ENCODE measurements at places on chromosomes 1 and 21.

DNA sequence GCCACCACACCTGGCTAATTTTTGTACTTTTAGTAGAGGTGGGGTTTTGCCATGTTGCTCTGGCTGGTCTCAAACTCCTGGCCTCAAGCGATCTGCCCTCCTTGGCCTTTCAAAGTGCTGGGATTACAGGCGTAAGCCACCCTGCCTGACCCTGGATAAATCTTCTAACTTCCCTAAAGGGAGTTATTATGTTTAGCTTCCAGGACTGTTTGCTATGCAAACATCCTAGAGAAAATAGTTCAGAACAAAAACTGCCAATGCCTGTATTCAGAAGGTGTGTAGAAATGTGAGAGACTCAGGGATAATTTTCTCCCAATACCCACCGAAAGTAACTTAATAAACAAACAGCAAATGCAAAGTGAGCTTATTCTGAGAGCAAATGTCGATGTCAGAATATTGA lies 301.2 kb downstream of the TGFB2 start:
- no peak for DNase-seq

- DNase-seq: no peak
Measured at GRCh38 chr1:1432274-1432950, 3.1 kb upstream of the VWA1 start.

DNA sequence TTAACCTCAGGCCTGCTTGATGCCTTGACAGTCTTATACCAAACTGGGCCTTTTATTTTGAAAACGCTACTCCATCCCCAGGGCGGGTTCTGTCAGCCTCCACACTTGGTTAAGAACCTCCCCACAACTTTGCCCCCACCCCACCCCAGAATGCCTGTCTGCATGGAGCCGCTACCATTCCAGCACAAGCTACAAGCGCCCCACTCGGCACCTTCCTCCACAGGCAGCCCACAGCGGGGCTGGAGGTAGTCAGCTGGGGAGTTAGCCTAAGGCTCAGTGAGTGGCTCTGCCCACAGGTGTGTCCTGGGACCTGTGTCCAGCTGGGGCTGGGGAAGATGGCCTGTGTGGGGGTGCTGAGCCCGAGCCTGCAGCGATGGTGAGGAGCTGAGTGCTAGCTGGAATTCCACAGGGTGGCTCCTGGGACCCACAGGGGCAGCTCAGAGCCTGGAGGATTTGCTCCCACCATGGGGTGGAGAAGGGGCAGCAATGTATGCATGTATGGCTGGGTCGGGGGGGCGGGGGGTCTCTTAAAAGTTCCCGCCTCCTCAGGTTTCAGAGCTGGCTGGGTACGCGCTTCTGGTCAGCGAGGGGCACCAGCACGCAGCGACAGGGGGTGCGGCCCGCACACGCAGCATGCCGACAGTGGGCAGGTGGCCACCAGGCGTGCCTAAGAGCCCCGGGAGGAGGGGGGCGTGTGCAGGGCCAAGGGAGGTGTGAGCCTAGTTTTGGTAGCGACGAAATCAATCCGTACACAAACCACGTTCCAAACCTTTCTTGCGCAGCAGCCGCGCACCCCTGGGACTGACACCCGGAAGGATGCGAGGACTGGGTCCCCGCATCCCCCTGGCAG lies 917 bp downstream of the ETNK2 start:
- no peak for DNase-seq

DNA sequence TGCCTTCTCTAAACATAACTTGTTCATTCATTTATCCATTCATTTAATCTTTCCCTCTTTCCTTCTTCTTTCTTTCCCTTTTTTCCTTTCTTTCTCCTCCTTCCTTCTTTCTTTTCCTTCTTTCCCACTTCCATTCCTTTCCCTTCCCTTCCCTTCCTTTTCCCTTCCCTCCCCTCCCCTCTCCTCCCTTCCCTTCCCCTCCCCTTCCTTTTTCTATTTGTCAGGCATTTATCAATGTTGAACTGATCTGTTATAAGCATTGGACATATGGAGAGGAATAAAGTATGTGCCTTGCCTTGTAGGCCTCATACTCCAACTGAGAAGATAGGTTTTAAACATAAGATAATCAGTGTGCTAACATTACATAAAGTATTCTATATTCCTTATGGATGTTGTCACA lies 23.7 kb upstream of the ATP6V1G3 start:
- no peak for DNase-seq

DNA sequence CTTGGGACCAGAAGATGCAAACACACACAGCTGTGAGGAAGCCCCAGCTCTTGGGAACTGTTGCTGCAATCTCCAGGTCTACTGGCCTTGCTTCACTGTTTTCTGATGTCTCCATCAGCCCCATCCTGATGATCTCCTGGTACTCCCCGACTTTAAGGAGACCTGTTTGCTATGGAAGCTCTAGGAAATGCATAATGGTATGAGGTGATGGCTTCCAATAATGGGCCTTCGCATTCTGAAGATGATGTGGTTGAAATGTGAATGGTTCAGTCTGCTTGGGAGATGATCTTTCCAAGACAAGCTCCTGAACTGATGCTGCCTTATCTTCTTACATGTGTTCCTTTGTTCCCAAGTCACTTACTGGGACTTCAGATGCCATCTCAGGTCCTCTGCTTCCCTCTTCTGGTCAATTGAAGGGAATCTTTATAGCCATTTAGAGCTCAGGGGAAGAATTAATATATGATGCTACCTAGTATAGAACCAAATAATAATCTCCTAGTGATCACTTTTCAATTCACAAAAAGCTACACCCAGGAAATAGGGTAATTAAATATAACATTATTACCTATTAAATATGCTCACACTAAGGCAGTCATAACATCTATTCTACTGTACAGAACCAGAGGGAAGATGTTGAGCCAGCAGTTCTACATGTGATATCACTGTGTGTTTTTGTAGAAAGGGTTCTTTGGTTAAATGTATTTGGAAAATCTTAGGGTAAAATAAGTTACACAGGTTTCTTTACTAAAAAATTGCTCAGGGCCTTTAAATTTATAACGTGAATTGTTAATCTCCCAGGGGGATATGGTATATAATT lies 73.9 kb upstream of the VTCN1 start:
- peak; percentile 18 for DNase-seq

DNA sequence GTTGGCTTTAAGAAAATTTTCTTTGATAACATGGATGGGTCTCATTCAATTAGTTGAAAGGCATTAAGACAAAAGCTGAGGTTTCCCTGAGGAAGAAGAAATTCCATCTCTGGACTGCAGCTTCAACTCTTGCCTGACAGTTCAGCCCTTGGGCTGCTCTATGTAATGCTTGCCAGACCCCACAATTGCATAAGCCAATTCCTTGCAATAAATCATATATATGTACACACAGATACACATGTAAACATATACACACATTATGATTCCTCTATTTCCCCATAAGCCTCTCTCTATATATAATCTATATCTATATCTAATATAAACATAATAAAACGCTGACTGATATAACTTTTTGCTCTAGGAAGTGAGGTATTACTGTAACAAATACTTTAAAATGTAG lies 301.5 kb upstream of the PRMT6 start:
- no peak for DNase-seq

- DNase-seq: no peak
Measured at GRCh38 chr1:119068427-119068826, 72.0 kb downstream of the WARS2 start.

DNA sequence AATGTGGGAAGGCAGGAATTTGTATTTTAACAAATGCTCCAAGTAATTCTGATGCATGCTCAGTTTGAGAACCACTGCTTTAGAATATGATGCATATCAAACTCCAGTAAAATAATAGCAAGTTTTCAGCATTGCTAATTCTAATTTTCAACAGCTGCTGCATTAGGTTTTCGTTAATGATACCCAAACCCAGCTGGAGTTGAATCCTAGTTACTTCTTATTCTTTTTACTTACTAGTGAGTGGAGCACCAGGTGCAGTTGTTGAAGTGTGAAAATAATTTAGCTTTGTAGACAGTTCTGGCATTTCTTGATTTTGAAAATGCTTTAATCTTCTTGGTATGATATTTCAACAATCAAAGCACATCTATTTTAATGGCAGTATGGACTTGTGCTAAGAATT lies 138.5 kb downstream of the HS2ST1 start:
- DNase-seq: no peak

GRCh38 chr1:168689327-168689657 lies 39.7 kb downstream of the DPT start:
- no peak for DNase-seq
